Suprapubic skin (tissue), 4 donors: ENCODE measurements at places on chromosomes 5 and 9. TPM values are rescaled to one million over a fixed set of nuclear protein-coding genes. Genes with fewer than 3 reads are reported as not detected.

The INSYN2B gene
- total RNA-seq, result 0.68 TPM

DNA sequence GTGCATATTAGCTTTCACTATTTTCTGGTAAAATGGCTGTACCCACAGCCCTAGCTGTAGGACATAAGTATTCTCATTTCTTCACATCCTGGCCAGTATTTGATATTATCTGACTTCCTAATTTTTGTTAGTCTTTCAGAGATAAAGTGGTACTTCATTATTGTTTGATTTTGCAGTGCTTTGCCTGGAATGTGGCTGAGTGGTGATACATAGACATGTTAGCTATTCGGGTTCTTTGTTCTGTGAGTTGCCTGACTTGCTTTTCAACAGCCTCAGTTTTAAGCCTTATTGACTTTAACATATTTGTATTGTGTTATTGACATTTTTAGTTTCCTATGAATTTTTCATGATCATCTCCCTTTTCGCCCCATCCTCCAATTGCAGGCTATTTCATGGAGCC, 161.1 kb downstream of the GABBR2 start:
- H3K27me3 ChIP-seq, result no peaks in the 10 kb centered on the region
- no peaks in the 10 kb centered on the region for H3K4me1 ChIP-seq
- no peak overlapping the region for H3K4me3 ChIP-seq

- no peak for DNase-seq
- H3K36me3 ChIP-seq, result no peaks in the 10 kb centered on the region
- no peaks in the 10 kb centered on the region for H3K27me3 ChIP-seq
- H3K4me1 ChIP-seq, result no peaks in the 10 kb centered on the region
Observed at GRCh38 chr9:105114318-105114717, 130.1 kb upstream of the SLC44A1 start.

The WNK2 gene
- 41.0 TPM for total RNA-seq

- no peaks in the 10 kb centered on the region for H3K27me3 ChIP-seq
- peak; percentile 55 for DNase-seq
- no peak overlapping the region for H3K4me3 ChIP-seq
- peaks cover 5% of the 10 kb centered on the region for H3K36me3 ChIP-seq
- peaks cover 28% of the 10 kb centered on the region for H3K4me1 ChIP-seq
Observed at GRCh38 chr5:1520791-1521453, 2.8 kb downstream of the LPCAT1 start.

- no peak overlapping the region for H3K4me3 ChIP-seq
- H3K4me1 ChIP-seq, result peaks cover 5% of the 10 kb centered on the region
- DNase-seq, result no peak
- H3K36me3 ChIP-seq, result no peaks in the 10 kb centered on the region
Observed at GRCh38 chr5:58851571-58851970, 268.7 kb downstream of the RAB3C start.

DNA sequence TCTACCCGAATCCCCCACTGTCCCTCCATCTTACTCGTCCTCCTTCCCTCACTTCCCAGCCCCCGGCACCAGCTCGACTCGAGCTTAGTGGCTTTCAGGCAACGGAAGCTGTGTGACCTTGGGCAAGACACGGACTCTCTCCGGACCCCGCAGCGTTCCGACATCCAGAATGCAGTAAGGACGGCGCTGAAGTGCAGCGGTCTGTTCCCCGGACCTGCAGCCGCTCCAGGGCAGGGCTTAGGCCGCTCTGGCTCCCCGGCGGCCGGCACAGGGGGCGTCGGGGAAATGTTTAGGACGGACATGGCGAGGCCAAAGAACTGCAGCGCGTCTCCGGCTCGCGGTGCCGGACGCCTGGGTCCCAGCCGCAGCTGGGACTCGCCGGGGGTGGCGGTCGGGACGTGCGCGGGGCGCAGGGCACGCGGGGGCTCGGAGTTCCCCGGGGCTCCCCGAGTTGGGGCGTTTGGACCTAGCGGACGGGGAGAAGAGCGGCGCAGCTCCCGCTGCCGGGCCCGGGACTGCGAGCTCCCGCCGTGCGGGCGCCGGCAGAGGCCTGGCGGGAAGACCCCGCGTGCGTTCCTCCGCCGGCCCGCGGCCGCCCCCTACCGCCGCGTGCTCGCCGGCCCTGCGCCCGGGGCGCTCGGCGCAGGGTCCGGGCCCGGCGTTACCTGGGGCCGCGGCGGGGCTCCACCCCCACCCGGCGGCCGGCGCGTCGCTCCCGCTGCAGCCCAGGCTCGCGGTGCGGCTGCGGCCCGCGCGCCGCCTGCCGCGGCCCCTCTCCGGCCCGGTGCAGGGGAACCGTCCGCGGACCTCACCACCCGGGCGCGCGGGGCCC, 5.6 kb upstream of the RNF44 start:
- H3K27me3 ChIP-seq, result no peaks in the 10 kb centered on the region
- peak overlapping the region; percentile 67 for H3K4me3 ChIP-seq
- no peak for DNase-seq
- peak overlapping the region; percentile 81 for H3K27ac ChIP-seq
- peaks cover 46% of the 10 kb centered on the region for H3K4me1 ChIP-seq

- no peaks in the 10 kb centered on the region for H3K36me3 ChIP-seq
- no peak overlapping the region for H3K4me3 ChIP-seq
- peak; percentile 56 for DNase-seq
Observed at GRCh38 chr9:121876658-121877271, 216.3 kb downstream of the TTLL11 start.

- no peaks in the 10 kb centered on the region for H3K36me3 ChIP-seq
- no peak overlapping the region for H3K27ac ChIP-seq
- H3K27me3 ChIP-seq, result no peaks in the 10 kb centered on the region
Observed at GRCh38 chr5:77741608-77742007, 34.5 kb downstream of the TBCA start.

GRCh38 chr9:7974335-7974960, 174.9 kb upstream of the DMAC1 start:
- no peak overlapping the region for H3K4me3 ChIP-seq
- H3K27ac ChIP-seq, result no peak overlapping the region
- no peaks in the 10 kb centered on the region for H3K36me3 ChIP-seq
- DNase-seq, result no peak
- no peaks in the 10 kb centered on the region for H3K4me1 ChIP-seq
